Left ventricle myocardium inferior (tissue), 1 donor: ENCODE measurements at places on chromosomes 12 and 14.

DNA sequence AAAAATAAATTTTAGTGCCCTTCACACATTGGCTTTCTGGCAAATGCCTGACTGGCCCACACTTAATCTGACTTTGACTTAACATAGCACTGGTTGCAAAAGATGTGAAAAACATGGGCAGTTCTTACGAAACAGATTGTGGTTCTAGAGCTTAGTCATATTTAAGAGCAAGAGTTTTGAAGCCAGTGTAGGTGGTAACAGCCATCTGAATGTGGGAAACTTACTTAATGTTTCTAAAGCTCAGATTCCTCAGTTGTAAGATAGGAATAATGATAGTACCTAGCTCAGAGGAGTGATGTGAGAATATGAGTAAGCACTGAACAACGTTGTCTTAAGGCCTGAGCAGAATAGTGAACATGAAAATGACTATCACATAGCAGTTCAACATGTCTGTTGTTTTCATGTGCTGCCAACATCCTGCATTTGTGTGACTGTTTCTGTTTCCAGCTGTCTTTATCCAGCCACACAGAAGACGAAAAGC is 262.7 kb downstream of the SYT1 start:
- DNase-seq, result no peak

DNA sequence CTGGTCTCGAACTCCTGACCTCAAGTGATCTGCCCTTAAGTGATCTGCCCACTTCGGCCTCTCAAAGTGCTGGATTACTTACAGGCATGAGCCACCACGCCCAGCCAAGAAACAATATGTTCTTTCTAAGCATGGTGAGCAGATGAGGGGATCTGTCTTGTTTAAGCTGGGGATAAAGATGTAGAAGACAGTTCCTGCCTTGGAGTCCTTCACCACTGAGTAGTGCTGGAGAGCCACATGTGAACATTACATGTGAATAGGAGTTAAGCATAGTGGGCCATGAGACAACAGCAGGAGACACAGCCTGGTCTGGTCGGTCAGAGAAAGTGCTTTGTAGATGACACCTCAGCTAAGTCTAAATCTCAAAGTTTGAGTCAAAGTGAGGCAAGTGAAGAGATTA is 26.0 kb downstream of the TMBIM6 start:
- DNase-seq, result no peak

DNA sequence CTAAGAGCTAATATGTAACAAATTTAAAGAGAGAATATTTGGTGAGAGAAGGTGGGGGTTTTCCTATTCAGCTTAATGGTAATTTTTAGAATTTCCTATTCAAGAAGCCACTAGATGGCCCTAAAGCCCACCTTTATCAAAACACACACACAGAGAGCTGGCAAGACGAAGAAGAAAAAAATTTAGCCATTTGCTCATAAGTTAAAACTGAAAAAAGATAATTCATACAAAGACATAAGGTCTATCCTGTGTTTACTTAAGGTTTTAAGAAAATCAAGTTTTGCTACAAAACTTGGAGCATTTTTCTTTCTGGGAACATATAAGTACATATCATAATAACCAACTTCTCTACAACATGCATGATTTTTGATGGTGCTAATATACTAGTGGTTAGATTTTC is 46.8 kb upstream of the PCED1B start:
- no peak for DNase-seq

GRCh38 chr12:115088328-115088994 is 404.5 kb upstream of the TBX3 start:
- DNase-seq, result peak; percentile 22

- no peak for DNase-seq
Measured at GRCh38 chr14:78933948-78934524, 763.9 kb downstream of the NRXN3 start.

GRCh38 chr12:57092876-57093414 is 4.0 kb downstream of the NAB2 start:
- DNase-seq, result no peak

- no peak for DNase-seq
Measured at GRCh38 chr12:68157380-68157779, 2.2 kb downstream of the IFNG start.

- DNase-seq, result no peak
Measured at GRCh38 chr14:104983231-104983721, 2.3 kb upstream of the CLBA1 start.

- no peak for DNase-seq
Measured at GRCh38 chr12:132275110-132275531, 54.3 kb downstream of the GALNT9 start.

DNA sequence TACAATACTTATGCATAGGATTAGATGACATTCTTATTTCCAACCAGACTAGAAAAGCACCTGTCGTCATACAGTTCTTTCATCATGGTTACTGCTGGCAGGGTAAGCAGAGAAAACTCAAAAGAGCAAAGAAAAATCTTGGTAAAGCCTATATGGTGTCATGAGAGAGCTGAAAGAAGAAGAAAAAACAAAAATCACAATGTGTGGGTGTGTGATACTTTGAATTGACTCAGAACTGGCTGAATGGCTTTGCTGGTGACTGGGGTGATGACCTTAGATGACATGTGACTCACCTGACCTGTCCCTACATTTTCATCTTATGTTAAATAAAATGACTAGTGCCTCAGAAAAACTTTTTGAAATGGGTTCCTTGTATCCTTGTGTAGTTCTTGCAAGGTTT is 278.1 kb upstream of the LMO3 start:
- no peak for DNase-seq

DNA sequence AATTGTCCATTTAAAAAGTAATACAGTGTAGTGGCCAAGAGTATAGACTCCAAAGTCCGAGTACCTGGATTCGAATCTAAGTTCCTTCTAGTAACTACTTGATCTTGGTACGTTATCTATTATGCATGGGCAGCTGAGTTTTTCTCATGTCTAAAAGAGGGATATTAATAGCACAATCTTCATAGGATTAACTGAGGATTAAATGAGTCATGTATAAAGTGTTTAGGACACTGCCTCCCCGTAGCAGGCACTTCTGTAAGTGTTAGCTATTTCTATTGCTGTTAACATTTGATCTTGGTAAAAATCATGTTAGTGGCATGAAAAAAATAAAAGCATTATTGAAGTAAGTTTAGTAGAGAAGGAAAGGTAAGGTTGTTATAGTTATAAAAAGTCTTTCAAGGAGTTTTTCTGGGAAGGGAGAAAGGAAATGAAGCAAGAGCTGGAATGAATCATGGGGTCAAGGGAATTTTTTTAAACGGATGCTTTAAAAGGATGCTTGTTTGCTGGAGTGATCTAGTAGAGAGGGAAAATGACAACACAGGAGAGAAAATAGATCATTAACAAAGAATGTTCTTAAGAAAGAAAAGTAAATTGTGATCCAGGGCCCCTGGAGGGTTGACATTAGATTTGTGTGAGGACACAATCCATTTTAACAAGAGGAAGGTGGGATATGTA is 502.2 kb upstream of the USP15 start:
- no peak for DNase-seq

DNA sequence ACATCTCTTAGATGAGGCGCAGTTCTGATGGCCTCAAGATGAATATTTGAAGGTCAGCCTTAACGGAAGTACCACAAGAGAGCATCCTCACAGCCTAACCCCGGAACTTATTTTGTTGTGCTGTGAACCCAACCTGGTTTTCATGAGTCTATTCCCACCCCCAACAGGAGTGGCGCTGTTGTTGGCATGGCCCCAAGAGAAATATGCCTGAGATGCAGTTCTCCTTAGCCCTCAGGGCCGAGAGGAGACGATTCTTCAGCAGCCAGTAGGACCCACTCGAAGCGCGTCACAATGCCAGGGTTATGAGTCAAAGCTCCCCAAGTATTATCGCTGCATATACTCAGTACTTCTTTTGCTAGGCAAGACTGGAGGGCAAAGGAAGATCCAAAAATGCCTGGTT is 24.5 kb upstream of the BCL11B start:
- DNase-seq, result no peak

GRCh38 chr12:9741726-9742125 is 8.8 kb upstream of the CLECL1 start:
- DNase-seq, result no peak

DNA sequence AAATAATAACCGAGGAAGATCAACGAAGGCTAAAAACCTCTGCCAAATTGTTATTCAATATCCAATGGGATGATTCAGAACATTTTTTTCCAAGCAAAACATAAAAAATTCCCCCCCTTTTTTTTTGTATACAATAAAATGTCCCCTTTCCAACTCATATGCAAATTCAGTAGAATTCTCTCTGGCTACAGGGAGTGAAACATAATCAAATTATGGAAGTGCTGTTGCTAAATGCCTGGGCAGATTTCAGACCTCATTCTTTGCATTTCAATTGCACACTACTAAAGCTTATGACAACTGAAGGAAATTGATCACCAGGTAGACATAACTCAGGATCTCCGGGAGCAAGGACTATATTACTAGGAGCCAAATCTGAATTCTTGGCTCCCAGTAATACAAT is 51.0 kb downstream of the LMNTD1 start:
- no peak for DNase-seq

GRCh38 chr14:19917955-19918518 is 2.4 kb upstream of the OR4K5 start:
- DNase-seq, result no peak

DNA sequence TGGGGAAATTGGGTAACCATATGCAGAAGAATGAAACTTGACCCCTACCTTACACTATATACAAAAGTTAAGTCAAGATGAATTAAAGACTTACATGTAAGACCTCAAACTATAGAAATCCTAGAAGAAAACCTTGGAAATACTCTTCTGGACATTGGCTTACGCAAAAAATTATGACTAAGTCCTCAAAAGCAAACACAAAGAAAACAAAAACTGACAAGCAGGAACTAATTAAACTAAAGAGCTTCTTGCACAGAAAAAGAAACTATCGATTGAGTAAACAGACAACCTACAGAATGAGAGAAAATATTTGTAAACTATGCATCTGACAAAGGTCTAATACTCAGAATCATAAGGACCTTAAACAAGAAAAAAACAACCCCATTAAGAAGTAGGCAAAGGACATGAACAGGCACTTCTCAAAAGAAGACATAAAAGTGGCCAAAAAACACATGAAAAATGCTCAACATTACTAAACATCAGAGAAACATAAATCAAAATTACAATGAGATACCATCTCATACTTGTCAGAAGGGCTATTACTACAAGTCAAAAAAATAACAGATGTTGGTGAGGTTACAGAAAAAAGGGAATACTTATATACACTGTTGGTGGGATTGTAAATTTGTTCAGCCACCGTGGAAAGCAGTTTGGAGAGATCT is 37.0 kb upstream of the CFAP54 start:
- no peak for DNase-seq

- no peak for DNase-seq
Measured at GRCh38 chr14:70192915-70193314, 4.2 kb upstream of the SLC8A3 start.

DNA sequence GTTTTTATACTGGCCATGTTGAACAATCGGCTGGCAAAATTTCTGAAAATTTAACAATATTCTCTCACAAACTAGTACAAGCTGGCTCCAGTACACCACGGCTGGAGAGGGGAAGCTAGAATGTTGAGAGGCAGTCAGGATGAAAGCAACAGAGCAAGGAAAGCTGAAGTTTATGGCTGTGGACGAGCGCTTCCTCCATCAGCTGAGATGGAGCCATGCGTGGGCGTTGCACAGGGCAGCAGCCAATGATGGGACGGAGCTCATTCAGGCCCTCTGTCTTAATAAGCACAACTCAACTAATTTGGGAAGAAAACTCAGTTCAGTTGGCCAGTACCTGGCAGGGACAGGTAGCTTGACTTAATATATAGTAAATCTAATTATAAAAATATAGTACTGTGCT is 14.1 kb upstream of the DCP1B start:
- no peak for DNase-seq
